Tongue (tissue), 3 donors: ENCODE measurements at places on chromosomes 2 and 18.

GRCh38 chr18:11494107-11494506 lies 115.3 kb upstream of the SLC35G4 start:
- no peak for DNase-seq

GRCh38 chr2:97880334-97880733 lies 115.4 kb downstream of the TMEM131 start:
- DNase-seq = no peak

GRCh38 chr2:167489325-167489724 lies 601.0 kb downstream of the XIRP2 start:
- DNase-seq = peak; percentile 89

GRCh38 chr2:79630060-79630459 lies 117.2 kb downstream of the CTNNA2 start:
- no peak for DNase-seq

DNA sequence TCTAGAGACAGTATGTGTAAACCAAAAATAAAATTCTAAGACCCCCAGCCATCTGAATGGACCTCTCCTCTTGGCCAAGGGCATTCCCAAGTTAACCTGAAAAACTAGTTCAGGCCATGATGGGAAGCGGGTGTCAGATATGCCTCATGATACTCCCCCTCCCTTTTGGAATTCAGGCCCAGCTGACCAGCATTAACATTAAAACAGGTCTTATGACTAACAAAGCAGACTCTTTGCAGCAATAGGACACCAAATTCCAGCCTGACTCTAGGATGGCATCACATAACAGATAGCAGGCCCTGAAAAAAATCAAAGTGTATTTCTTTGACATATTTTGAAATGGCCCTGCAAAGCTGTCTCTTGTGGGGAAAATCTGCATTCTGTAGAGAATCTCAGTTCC lies 73.3 kb upstream of the L3MBTL4 start:
- DNase-seq = no peak

- no peak for DNase-seq
These were observed 108.1 kb downstream of the CTIF start for GRCh38 chr18:48646976-48647375.

GRCh38 chr2:232325324-232326273 lies 53.0 kb upstream of the ALPP start:
- DNase-seq = peak; percentile 42

DNA sequence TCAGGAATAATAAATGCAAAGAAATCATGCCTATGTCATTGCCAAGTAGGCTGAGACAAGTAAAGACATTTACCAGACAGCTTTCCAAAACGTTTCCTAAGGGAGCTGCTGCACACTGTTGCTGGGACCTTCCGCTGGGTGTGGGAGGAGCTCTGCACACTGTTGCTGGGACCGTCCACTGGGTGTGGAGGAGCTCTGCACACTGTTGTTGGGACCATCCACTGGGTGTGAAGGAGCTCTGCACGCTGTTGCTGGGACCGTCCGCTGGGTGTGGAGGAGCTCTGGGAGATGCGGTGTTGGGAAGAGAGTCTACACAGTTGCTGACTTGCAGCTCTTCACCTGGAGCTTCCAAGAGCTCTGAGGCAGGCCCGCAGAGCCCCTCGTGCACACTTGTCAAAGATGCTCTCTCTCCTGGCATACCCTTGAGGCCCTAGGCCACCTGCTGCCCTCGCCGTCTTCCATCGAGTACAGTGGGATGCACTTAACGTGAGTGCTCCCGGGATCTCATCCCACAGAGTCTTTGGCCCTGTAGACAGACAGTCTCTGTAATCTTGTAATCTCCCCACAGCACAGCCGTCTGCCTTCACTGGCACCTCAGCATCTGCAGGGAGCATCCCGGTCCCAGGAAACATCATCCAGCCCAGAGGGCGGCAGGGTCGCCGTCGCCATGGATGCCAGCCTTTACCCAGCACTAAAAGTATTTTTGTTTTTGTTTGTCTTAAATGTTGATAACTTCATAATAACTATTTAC lies 51.4 kb downstream of the TRAPPC12 start:
- no peak for DNase-seq

DNA sequence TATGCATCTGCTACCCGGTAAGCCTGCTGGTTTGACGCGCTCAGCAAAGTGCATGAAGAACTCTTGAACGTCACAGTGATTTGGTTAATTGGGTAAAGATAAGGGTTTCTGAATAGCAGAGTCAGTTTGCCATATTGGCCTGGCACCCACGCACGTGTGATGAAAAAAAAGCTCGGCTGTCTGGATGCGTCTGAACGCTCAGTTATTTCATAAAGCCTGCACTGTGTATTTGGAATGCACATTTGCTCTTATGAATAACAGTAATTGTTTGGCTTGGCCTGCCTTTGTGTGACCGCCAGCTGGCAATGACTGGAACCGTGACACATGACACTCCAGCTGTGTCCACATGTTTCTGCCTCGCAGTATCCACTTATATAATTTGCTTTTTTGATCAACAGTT lies 129.2 kb upstream of the MEIS1 start:
- DNase-seq = peak; percentile 97

DNA sequence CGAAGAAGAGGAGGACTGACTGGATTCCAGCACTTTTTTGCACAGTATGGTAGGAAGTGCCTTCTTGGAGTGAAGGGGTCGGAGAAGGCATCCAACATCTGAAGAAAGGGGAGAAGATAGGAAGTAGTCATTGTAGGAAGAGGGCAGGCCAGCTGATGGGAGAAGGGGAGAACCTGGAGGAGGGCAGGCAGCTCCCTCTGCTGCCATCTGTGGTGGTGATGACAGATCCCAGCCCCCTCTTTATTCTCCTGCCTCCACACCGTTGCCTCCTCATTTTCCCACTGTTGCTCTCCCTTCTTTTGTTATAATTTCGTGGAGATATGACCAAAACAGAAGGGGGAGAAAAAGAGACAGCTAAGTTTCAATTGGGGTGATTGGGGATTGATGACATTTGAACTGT lies 2.9 kb upstream of the SCYGR2 start:
- DNase-seq = no peak

- DNase-seq = no peak
These were observed 51.0 kb upstream of the CYP26B1 start for GRCh38 chr2:72198532-72199241.

GRCh38 chr2:118047380-118047826 lies 33.5 kb upstream of the CCDC93 start:
- no peak for DNase-seq

DNA sequence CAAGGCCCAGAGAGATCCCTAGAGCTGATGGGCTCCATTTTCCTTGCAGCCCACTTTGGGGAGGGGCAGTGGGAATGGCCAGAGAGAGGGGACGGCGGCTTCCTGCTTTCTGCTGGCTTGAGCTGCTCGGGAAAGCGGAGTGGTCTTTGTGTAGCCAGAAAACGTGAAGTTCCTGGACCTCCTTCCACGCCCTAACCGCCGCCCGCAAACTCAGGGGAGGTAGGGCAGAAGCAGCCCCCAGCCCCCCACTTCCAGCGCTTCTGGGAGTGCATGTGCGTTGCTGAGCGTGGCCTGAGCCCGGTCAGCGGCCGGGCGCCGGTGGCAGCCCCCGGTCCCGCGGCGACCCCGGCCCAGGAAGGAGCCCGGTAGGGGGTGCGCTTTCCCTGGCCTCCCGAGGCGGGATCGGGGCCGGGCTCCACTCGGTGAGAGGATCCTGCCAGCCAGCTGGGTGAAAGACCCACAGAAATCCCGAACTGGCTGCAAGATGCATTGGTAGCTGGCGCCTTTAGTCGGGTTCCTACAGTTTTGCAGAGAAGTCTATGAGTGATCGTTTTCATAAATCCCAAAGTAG lies 25.3 kb upstream of the BOD1L2 start:
- DNase-seq = no peak

DNA sequence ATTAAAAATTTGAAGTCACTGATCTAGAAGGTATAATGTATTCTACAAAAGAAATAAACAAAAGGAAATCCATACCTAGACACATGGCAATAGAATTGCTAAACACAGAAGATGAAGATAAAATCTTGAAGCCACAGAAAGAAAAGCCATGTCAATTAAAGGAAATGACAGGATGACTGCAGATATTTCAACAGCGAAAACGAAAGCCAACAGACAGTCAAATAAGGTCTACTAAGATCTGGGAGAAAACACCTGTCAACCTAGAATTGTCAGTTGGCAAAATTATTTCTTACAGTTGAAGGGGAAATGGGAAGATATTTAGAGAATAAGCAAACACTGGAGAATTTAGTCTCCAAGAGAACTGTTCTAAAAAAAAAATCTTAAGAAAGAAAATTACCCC lies 39.2 kb downstream of the NETO1 start:
- no peak for DNase-seq

- no peak for DNase-seq
These were observed 1.9 kb upstream of the HOXD9 start for GRCh38 chr2:176120364-176121189.

GRCh38 chr2:234164493-234165413 lies 114.3 kb downstream of the SPP2 start:
- no peak for DNase-seq

DNA sequence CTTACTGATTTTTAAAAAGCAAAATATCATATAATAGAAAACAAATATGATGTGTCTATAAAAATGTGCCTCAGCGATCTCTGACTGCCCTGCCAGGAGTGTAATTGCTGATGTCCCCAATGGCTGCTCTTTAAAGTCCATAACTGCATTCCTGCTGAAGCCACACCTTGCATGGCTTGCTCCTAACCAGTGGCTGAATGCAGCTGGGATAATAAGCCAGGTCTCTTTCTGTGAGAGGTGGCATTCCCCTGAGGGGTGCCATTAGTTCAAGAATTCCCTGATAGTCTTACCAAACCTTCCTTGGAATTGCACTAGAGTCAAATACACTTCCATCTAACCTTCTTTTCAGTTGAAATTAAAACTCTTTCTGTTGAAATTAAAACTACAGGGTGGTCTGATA lies 125.8 kb upstream of the ZNF804A start:
- no peak for DNase-seq

DNA sequence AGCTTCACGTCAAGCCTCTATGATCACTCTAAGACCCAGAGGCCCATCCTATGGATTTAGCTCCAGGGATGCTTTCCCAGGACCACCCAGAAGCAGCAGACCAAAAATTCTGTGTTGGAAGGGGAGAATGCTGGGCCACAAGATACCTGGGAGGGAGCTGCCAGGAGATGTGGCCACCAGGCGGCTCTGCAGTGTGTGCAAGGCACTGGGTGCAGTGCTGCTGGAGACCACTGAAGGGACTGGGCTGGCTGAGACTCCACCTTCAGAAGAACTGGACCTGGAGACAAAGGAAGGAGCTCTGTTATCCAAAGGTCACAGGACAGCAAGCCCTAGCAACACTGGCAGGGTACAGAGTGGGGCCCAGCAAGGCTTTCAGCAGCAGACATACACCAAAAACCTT lies 34.0 kb downstream of the KANSL3 start:
- no peak for DNase-seq

- no peak for DNase-seq
These were observed 216.8 kb downstream of the NUP35 start for GRCh38 chr2:183341057-183341456.

GRCh38 chr2:224731665-224732064 lies 15.5 kb upstream of the CCDC195 start:
- no peak for DNase-seq

GRCh38 chr2:98583816-98584618 lies 24.3 kb downstream of the COA5 start:
- no peak for DNase-seq

DNA sequence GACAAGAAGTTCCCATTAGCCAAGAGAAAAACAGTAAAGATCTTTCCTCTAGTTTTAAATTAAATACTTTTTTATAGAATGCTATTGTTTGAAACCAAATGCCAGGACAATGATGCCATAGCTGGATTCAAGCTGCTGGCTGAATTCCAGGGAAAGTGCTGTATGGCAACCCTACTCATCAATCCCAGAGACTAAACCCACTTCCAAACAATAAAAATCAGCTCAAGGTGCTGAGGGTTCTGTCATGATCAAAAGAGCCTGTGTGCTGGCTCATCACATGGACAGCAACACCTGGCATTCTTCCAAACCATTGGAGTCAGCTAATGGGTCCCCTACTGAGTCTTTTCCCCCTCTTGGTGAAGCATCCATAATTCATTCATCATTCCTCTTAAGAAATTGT lies 53.7 kb upstream of the PARD3B start:
- peak; percentile 8 for DNase-seq

DNA sequence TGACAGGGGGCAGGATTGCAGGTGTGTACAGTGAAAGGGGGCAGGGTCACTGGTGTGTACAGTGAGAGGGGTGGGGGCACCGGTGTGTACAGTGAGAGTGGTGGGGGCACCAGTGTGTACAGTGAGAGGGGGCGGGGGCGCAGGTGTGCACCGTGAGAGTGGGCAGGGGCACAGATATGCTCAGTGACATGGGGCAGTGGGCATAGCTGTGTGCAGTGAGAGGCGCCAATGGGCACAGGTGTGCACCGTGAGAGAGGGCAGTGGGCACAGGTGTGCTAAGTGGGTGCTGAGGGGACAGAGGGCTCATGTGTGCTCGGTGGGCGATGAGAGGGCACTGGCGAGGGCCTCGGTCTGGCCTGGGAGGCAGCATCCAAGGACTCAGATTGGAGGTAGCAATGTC lies 63.0 kb downstream of the GREB1 start:
- no peak for DNase-seq

GRCh38 chr2:186486651-186487647 lies 889 bp downstream of the ZC3H15 start:
- DNase-seq = peak; percentile 59
